Panc1 (cell line): ENCODE measurements at places on chromosomes 4 and X.

GRCh38 chr4:16952896-16953630, 54.6 kb upstream of the LDB2 start:
- no peak overlapping the region for H3K4me3 ChIP-seq
- no peaks in the 10 kb centered on the region for H3K27me3 ChIP-seq
- DNase-seq = no peak
- no peak overlapping the region for H3K27ac ChIP-seq

- no peak overlapping the region for H3K27ac ChIP-seq
- no peaks in the 10 kb centered on the region; the same call in 1 of the 2 replicates for H3K36me3 ChIP-seq
- no peak overlapping the region for H3K4me3 ChIP-seq
- no peak for DNase-seq
These were observed 49.7 kb downstream of the HMGB2 start for GRCh38 chr4:173284463-173284862.

GRCh38 chr4:123893011-123893981, 496.7 kb downstream of the SPRY1 start:
- DNase-seq = no peak
- H3K4me3 ChIP-seq = no peak overlapping the region
- no peaks in the 10 kb centered on the region for H3K36me3 ChIP-seq
- H3K27me3 ChIP-seq = no peaks in the 10 kb centered on the region

GRCh38 chr4:125832161-125832560, 517.4 kb downstream of the FAT4 start:
- DNase-seq = no peak
- no peaks in the 10 kb centered on the region for H3K36me3 ChIP-seq
- H3K4me3 ChIP-seq = no peak overlapping the region
- H3K4me1 ChIP-seq = no peaks in the 10 kb centered on the region
- H3K27me3 ChIP-seq = no peaks in the 10 kb centered on the region
